ENCODE measurements at places on chromosomes 4 and X.

- no peak for DNase-seq
Measured at GRCh38 chr4:123170843-123171242, 225.8 kb upstream of the SPRY1 start.

GRCh38 chrX:16191605-16192004 lies 24.3 kb downstream of the MAGEB17 start:
- DNase-seq, result no peak

DNA sequence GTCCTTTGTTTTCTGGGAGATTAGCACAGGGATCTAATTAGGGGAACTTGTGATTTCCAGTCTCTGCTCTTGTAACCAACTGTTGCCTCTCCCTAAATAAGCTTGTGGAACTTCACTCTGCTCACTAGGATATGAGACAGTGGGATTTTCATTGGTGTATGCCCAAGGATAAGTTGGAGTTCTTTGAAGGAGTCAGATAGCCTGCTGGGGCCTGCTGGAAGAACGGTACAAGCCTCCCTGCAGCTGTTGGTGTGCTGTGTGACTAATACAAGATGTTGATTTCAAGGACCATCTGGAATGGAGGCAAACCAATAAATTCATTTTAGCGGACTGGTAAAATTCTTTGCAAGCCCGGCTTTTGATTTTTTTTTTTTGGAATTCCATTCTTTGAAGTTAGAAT lies 167.0 kb downstream of the AASDH start:
- peak; percentile 16 for DNase-seq

- DNase-seq, result no peak
Measured at GRCh38 chr4:73589887-73590801, 30.1 kb downstream of the RASSF6 start.

DNA sequence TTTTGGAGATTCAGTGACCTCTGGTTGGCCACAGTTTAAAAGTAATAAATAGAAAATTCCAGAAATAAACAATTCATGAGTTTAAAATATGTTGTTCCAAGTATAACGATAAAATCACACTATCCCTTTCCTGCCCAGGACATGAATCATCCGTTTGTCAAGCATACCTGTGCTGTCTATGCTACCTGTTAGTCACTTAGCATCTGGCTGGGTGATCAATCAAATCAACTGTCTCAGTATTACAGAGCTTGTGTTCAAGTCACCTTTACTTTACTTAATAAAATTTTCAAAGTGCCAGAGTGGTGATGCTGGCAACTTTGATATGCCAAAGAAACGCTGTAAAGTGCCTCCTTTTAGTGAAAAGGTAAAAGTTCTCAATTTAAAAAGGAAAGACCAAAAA lies 979.5 kb upstream of the NDST4 start:
- DNase-seq, result no peak

DNA sequence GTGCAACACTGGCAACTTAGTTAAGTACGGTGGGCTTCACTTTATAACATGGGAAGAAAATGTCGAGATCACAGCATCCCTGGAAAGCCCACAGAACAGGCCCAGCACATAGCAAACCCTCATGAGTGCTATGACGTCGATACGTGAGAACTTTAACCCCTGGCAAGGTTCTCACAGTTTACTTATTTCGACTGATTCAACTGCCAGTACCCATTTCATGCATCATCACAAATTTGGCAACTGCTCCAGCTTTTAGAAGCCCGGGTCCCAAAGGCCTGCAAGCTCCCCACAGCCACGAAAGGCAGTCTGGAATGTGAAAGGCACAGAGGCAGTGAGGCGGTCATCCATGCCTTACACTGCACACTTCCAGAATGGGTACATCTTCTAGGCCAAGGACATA lies 41.2 kb downstream of the RELL1 start:
- peak; percentile 81 for DNase-seq

DNA sequence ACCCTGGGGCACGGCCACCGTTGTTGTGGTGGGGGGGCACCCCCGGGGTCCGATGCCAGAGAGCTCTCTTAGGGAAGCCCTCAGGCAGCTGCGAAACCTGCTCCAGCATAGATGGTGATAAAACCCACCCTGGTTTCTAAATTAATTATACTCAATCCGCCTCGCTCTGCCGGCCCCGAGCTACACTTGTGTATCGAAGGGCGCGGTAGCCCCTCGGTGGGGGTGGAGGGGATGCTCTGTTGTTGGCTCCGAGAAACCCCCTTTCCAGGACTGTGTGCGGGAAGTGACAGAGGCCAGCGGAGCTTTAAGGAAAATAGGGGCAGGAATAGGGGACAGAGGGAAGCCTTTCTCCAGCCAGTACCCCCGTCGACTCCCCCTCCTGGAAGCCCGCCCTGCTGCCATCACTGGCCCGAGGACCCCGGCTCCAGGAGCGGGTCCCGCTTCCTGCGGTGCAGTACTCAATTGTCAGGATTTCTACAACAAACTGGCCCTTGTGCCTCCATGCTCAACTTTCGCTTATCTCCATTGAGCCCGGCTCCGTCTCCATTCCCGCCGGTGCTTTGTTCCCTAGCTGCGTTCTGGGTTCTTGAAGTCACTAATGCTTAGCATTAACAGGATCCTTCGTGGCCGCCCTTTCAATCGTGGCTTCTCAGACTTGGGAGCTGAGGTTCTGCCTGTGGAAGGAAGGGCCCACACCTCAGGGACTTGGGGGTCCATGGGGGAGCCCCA lies 408.2 kb downstream of the BCOR start:
- DNase-seq, result no peak

GRCh38 chr4:170017252-170017651 lies 8.9 kb downstream of the MFAP3L start:
- no peak for DNase-seq

DNA sequence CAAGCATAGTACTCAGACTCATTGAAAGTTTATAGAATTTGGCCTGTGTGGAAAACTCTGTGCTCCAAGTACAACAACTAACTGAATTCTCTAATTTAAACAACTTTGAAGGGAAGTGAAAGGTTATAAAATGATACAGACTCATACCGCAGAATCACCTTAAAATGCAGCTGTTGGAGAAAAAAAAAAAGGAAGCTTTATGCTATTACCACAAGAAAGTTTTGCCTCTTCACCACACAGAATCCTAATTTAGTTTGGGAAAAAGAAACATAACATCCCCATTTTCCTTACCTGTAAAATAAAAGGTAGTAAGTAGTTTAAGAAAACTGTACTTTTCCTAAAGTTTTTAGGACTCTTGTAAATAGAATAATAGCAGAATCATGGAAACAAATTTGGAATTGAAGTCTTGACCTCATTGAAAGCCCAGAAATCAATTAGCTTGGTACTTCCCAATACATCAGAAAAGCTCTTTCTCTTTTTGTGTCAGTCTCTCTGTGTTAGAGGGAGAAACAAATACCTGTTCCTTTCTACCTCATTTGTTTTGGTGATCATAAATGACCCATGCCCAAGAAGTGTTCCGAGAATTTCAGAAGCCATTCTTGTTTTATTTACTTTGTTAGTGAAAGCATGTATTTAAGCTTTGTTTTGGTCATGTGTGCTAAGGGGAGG lies 78.8 kb downstream of the NFKB1 start:
- no peak for DNase-seq

DNA sequence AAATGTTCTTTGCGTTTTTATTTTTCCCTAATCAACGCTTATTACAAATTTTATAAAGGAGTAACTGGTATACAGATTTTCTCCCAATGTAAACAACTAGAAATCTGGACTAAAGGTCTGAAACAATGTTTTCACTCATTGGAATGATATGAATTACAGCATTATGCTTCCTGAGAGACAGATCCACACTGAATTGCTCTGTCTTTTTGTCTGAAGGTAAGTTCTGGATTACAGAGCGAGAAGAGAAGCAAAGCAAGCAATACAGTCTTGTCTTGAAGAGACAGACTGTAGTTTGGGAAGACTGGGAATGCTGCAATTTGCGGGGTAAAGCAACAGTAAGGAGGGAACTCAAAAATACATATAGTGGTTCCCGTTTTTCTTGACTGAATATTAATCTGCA lies 262.2 kb upstream of the PABPC4L start:
- no peak for DNase-seq

GRCh38 chr4:56123051-56123450 lies 174.3 kb downstream of the CEP135 start:
- DNase-seq, result no peak

- DNase-seq, result no peak
Measured at GRCh38 chr4:10506077-10506476, 48.9 kb upstream of the ZNF518B start.

DNA sequence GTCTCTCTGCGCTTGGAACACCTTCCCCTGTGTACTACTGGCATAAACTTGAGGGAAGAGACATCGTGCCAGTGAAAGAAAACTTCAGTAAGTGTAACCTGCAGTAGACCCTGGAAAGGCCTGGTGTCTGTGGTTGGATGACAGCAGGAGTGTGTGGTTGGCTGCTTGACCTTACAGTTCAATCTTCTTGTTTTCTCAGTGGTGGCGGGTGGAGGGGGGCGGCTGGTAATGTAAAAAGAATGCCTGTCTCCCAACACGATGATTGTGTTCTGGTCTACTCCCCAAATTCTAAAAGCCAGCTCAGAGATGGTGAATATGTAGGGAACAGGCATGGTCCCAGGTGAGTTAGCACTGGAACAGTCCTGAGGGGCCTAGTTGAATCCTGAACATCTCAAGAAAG lies 18.6 kb downstream of the PSMD10 start:
- peak; percentile 34 for DNase-seq

DNA sequence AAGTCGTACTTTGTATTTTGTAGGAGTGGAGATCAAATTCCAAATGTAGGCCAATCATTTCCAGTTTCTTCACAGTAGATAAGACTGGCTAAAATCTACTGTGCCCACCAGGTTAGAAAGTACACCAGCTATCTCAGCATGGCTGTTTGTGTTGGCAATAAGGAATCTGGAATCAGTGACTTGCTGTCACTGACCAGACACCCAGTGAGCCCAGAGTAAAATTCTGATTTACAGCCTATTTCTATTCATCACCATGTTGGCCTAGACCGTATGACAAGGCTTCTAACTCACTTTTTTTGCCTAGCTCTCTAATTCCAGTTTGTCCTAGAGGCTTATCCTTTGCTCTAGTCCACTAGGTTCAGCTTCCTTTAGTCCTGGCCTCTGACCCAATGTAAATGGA lies 25.4 kb downstream of the SMIM43 start:
- no peak for DNase-seq

- DNase-seq, result no peak
Measured at GRCh38 chrX:117095393-117095792, 632.6 kb upstream of the CT83 start.

DNA sequence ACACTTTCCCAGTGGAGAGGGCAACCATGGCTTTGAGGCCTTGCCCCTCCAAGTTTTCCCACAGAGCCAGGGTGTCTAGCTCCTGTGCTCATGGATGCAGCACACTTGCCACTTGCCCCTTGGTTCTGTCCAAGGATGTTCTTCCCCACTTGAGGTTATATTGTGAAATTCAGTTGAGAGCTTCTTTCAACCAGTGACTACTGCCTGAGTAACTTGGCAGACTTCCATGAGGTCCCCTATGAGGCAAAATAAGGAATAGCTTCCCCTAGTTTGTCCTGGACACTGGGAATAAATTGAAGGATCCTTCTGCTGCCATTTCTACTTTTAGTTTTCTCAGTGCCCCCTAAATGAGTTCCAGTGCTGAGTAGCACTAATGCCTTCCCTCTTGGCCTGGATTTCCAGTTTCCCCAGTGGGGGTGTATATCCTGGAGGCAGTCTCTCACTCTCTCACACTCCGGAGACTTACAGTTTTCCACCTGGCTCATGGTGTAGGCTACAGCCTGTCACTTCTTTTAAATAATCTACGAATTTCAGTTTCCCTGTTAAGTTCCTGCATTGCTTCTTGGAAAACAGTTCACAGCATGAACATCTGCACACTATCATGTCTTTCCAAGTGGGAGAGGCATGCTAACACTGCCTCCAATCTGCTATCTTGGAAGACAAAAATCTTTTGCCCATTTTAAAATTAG lies 36.4 kb upstream of the ADH4 start:
- peak; percentile 94 for DNase-seq

- no peak for DNase-seq
Measured at GRCh38 chrX:65516756-65517155, 17.8 kb downstream of the LAS1L start.

GRCh38 chr4:772118-772517 lies 53.8 kb downstream of the CPLX1 start:
- DNase-seq, result peak; percentile 56

GRCh38 chr4:82452026-82452425 lies 21.6 kb downstream of the ENOPH1 start:
- DNase-seq, result no peak

DNA sequence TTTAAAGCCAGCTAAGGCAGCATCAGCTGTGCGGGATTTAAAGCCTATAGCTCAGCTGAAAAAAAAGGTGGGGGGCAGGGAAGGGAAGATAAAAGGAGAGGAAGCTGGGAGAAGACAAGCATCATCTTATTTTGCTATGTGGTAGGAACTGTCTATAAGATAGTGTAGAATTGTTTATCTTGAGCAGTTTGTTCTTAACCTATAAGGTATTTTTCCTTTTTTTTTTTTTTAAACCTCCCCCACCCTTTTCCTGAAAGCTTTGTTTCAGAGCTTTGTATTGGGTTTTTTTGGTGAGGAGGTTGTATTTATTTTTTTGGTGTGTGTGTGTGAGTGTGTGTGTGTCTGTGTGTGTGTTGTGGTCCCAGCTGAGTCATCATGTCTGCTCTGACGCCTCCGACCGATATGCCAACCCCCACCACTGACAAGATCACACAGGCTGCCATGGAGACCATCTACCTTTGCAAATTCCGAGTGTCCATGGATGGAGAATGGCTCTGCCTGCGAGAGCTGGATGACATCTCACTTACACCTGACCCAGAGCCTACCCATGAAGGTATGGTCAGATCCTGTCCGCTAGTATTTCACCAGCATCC lies 531 bp downstream of the RUFY3 start:
- DNase-seq, result peak; percentile 88

DNA sequence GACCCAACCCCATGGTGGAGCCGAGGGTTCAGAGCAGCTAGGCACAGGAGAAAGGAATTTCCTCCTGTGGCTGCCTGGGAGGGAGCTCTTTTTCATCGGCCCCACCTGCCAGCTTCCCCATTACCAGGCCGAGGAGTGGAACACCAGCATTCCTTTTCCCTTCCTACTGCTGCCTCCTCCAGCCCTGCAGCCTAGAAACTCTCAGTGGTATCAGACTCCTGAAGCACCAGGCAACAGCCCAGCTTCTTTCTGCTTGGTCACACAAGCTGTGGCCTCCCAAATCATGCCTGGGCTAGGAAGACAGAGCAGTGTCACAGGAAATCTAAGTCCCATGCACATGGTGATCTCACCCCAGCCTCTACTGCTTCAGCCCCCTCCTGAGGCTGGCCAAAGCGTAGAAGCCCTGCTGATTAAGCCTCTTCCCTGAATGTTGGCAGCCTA lies 30.1 kb downstream of the RTL5 start:
- no peak for DNase-seq

DNA sequence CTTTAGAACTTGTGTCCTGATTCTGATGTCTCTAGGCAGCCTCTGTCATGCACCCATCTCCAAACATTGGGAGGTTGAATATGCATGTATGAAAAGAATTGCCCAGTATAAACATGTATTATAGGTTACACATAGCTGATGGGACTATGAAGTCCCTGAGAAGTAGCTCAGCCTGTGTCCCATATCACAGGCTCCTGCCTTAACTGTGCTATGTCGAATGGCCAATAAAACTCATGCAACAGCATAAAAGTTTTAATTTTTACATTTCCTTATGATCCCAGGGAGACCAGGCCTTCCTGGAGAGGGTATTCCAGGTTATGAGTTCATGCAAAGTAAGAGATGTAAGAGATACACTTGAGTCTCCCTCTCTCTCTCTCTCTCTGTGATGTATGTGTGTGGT lies 217.4 kb downstream of the SHROOM3 start:
- no peak for DNase-seq

GRCh38 chr4:147480502-147480890 lies 401 bp upstream of the EDNRA start:
- DNase-seq, result no peak

GRCh38 chr4:185755451-185755850 lies 56.5 kb downstream of the SORBS2 start:
- no peak for DNase-seq

Data from fibroblast of mammary gland (primary cell).